Anterior cingulate cortex (tissue), 58 donors: ENCODE measurements at places on chromosomes 3 and 15.
A peak's percentile ranks its signal among the peaks of the same experiment; 100 is the strongest.

DNA sequence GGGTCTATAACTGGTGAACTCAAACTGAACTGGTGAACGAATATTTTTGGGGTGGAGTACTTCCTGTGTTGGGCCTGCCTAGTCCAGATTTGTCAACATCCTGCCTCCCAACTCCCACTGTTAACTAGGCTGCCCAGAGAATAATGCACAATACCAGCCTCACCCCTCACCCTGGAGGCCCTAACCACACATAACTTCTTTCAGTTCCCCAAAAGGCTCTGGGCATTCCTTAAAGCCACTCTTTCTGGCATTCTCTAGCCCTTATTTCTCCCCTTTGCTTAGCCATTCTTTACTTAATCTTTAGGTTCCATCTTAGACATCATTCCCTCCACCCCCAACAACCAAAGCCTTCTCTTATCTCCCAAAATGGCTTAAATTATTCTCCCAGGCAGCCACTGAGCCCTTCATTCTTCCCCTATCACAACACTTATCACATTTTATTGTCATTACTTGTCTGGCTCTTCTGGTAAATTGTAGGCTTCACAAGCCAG lies 9.1 kb upstream of the SEC11A start:
- DNase-seq: no peak

DNA sequence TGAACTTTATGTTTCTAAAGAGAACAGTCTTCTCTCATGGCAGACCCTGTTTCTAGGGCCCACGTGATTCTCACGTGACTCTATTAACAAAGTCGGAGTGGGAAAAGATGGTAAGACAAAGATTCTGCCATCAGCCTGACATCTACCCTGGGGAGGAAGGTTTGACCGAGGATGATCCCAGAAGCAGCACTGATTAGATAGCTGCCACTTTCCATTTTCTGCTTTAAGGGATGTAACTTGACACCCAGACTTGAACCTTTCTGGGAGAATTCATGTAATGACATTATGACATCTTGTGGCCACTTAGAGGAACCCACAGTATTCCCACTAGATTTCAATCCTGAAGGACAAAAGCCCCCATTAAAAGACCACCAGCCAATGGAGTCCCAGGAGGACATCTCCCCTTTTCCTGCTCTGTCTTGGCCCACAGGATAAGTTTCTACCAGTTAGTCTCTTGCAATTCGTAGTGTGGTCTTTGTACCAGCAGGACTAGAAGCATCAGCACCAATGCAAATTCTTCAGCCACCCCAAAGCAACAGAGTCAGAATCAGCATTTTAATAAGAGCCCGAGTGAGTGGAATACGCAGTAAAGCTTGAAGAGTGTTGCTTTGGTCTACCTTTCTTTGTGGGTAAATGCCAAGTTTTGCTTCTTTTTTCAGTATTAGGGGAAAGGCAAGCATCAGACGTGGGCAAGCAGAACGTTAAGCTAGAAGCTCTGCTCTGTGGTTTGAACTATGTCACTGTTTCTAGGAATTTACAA lies 480.5 kb upstream of the PROK2 start:
- DNase-seq: no peak

- no peak for DNase-seq
These were observed 52.7 kb downstream of the MYLK start for GRCh38 chr3:123831420-123831819.

DNA sequence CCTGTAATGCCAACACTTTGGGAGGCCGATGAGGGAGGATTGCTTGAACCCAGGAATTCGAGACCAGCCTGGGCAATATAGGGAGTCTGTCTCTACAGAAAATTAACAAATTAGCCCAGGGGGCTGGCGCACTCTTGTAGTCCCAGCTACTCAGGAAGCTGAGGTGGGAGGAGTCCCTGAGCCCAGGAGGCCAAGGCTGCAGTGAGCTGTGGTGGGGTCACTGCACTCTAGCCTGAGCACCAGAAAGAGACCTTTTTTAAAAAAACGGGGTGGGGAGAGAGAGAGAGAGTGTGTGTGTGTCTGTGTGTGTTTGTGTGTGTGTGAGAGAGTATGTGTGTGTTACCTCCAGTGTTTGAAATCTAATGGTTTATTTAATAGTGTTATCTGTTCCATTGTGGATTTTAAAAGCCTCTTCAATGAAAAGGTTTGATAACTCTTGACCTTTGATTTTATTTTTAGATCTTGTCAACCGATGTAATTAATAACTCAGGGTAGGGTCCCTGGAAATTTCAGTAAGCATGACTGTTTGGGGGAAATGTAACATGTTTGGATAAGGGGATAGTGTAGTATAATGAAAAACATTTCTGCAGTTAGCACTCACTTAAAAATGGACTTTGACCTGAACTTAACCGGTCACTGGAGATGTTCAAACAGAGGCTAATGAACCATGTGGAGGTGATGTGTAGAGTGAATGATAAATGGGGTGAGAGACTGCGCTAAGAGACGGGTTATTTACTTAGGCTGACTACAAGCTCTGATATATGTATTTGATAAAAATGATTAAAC lies 29.7 kb downstream of the LRCH3 start:
- no peak for DNase-seq

- no peak for DNase-seq
These were observed 25.3 kb downstream of the SLC28A1 start for GRCh38 chr15:84909782-84910181.

- DNase-seq: no peak
These were observed 9.2 kb upstream of the TMEM212 start for GRCh38 chr3:171833789-171834460.

- DNase-seq: peak; percentile 37
These were observed 966 bp downstream of the MYO1E start for GRCh38 chr15:59371458-59372351.

DNA sequence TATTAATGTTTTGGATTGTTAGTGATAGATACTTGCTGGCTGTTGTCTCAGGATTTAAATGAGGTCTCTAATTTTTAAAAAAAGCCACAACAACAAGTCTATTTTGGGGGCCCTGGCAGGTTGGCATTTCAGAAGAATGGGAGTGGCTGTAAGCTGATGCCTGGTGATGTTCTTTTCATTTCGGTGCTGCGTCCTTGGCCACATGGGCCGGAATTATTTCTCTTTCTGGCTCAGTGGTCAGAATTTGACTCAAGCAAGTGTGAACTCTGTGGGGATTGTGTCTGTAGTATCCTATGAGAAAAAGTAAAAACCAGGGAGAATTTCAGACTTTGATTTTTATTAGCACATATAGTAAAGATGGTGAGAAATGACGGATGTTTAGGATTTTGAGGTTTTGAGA lies 203.0 kb downstream of the AKAP13 start:
- DNase-seq: no peak

DNA sequence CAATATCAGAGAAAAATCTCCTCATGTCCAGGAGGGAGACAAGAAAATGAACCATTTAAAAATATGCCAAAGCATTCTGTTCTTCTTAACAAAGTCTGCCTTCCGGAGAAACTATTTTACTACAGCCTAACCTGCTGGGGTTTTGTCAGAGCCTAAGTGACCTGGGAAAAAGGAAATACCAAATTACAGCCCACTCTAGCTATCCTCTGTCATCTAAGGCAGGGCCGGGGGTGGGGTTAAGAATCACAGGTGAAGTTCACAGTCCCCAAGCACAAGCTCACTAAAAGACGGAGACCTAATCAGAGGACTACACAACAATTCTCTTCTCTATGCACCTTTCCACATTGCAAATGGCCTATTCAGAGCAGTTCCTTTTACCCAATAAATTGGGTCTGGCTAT lies 116.6 kb downstream of the TRIM42 start:
- no peak for DNase-seq

GRCh38 chr3:108755686-108756085 lies 1.5 kb downstream of the RETNLB start:
- DNase-seq: no peak

DNA sequence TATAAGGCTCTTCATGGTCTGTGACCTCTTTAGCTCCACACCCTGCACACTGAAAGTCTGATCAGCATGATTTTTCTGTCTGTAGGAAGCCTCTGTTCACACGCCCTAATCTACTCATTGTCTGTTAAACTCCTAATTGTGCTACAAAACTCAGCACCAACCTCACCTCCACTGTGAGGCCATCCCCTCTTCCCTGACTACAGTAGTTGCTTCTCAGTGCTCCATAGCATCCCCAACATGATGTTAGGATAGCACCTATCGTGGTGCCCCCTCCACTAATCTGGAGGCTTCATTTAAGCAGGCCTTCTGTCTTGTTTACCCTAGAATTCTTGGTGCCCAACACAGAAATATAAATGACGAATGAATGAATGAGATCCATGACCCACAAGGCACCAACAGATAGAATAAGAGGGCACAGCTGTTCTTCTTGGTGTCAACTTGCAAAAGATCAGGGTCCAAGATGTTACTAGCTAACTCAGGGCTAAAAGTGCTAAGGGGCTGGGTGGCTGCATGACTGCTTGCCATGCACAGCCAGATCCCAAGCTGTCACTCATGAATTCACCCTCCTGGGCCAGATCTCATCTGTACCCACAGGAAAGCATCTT lies 55.2 kb upstream of the HEG1 start:
- no peak for DNase-seq

DNA sequence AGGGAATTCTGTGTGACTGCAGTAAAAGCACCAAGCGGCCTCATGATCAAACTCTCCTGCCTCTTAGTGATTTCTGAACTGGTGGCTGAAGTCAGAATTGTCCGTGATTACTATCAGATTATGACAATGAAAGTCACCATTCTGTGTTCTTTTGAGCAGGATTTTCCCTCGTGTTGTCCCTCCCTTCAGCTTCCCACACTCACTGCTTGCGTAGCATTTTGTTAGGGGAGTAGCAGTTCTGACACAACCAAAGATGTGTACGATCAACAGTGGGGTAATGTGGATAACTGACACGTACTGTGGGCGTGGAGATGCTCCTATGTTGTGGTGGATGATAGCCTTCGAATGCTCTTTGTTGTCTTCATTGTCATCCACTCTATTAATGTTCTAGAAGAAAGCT lies 67.8 kb upstream of the ICE2 start:
- no peak for DNase-seq

GRCh38 chr3:33521736-33522135 lies 81.5 kb upstream of the UBP1 start:
- no peak for DNase-seq

GRCh38 chr15:22888120-22888859 lies 49.8 kb downstream of the NIPA2 start:
- DNase-seq: no peak

GRCh38 chr15:74203914-74204431 lies 1.4 kb upstream of the STRA6 start:
- DNase-seq: no peak

- DNase-seq: no peak
These were observed 667.1 kb upstream of the NR2F2 start for GRCh38 chr15:95663156-95664100.

GRCh38 chr15:49015896-49016295 lies 30.4 kb downstream of the SECISBP2L start:
- no peak for DNase-seq

DNA sequence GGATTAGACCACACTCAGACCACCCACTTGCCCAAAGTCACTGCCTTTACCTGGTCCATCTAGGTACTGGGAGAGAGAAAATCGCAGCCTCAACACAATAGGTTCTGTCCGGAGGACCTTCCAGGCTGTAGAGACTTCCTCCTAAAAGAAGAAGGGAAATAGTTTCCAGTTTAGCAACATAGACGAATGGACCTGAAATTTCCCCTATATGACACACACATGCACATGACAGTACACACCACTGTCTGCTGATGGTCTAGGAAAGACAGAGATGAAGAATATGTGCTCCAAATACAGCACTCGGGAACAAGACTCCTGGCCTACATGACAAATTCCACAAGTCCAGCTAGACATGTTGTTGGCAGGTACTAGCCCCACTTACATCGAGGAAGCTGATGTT lies 7.3 kb downstream of the PARP6 start:
- no peak for DNase-seq
